ENCODE measurements at places on chromosomes 1 and 21.

DNA sequence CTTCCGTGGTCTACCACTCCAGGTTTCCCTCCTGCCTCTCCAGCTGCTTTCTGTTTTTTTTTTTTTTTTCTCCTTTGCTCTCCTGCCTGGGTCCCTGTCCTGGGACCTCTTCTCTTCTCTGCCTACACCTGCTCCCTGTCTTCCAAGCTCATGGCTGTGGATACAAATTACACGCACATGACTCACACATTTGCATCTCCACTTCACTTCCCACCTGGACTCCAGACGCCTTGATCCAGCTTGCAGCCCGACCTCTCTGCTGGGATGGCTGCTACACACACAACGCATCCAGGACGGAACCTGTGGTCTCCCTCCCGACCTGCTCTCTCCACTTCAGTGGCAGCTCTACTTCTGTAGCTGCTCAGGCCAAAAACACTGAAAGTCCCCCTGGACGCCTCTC is 44.4 kb upstream of the B3GALT5 start:
- DNase-seq: no peak

DNA sequence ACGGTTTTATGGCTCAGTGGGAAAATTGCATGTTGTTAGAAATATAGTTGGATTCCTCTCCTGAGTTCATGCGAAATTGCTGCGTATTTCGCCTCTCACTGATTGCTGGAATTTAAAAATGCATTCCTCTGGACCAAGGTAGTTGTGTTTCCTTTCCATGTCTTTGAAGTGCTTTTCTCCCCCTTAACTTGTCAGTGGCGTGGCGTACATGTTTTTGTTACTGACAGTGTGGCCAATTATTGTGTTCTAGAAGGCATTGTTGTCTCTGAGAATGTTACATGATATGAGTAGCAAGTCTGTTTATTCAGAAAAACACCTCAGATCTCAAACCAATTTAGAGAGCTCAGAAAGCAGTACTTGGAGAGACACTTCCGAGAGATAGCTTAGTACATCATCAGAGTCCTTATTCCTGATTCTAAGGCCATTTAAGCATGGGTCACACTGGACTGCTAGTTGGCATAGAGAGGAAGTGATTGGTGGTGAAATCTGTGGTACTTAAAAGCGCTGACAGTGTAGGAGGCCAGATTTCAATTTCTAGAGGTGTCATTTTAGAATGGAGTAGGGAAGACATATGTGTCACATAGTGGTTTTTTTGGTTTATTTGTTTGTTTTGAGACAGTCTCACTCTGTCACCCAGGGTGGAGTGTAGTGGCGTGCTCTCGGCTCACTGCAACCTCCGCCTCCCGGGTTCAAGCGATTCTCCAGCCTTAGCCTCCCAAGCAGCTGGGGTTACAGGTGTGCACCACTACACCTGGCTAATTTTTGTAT is 184.4 kb downstream of the RYR2 start:
- no peak for DNase-seq

GRCh38 chr1:177170756-177171535 is at the start of gene BRINP2:
BRINP2 (plus strand) TSS chr1:177170958; CDS start chr1:177229877, 58,919 bp downstream.
- peak; percentile 80 for DNase-seq

- peak; percentile 47 for DNase-seq
Observed at GRCh38 chr1:23555270-23555985, 3.9 kb downstream of the ID3 start.

Measured in hippocampal formation (tissue), 2 donors.